Heart right ventricle (tissue), 16 donors: ENCODE measurements at places on chromosomes 16 and 17.

GRCh38 chr16:69240331-69240730, 53.4 kb downstream of the SNTB2 start:
- DNase-seq, result no peak

DNA sequence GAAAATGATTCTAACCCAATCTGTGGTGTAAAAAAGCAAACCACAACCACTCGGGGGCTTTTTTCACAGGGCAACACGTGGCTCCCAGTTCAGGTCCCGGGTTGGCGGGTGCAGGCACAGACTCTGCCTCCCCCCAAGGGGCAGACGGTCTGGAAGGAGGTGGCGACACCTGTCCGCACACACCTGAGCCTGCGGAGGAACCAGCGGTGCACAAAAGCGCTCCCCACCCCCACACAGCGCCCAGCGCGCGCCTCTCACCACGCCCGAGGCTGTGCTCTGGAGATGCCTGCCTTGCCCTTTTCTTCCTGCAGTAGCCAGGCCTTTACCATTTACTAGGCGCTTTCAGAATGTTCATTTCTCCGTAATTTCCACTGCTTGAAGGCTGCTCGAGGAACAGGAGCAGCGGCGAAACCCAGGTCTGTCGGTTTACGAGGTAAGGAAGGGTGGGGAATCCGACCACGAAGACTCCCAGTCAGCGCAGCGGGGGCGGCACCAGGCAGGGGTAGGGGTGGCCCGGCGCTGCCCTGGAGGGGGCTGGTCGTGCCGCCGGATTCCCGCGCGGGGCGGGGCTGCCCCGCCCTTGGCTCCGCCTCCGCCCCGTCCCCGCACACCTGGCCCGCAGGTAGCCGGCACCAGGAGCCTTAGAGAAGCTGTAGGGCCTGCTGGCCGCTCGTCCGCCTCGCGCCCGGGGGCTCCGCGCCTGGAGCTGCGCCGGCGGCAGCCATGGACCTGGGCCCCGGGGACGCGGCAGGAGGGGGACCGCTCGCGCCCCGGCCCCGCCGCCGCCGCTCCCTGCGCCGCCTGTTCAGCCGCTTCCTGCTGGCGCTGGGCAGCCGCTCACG, at the start of gene USP43:
Gene USP43 (plus strand): TSS at position 608 of the 842 bp plus-strand sequence. CDS start 116 bp downstream, at position 724.
- DNase-seq, result no peak

DNA sequence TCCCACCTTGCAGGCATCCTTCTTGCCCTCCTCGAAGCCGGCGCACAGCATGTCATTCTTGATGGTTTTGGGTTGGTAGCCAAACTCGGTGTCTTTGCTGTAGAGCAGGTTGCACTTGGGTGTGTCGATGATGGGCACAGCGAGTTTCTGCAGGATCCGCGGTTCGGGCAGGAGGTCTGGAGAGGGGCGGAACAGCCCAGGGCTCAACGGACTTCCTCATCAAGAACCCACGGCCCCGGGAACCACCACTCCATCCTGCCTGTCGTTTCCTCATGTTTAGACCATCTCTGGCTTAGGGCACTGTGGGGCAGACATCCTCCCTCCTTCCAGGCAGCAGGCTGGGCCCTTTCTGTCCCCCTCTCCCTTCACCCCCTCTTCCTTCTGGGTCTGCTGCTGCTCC, 6.5 kb downstream of the PRSS27 start:
- no peak for DNase-seq

DNA sequence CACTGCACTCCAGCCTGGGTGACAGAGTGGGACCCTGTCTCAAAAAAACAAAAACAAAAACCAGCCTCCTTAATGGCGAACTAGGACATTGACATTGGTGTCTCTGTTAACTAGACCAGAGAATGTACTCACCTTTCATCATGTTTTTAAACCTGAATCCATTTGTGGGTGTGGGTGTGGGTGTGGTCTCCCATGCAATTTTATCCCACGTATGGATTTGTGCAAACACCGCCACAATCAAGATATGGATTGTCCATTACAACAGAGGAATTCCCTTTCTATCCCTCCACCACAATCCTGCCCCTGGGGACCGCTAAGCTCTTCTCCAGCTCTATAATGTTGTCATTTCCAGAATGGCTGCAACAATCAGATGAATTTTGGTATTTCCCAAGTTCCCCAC, 49.9 kb downstream of the DNAH17 start:
- DNase-seq, result no peak

DNA sequence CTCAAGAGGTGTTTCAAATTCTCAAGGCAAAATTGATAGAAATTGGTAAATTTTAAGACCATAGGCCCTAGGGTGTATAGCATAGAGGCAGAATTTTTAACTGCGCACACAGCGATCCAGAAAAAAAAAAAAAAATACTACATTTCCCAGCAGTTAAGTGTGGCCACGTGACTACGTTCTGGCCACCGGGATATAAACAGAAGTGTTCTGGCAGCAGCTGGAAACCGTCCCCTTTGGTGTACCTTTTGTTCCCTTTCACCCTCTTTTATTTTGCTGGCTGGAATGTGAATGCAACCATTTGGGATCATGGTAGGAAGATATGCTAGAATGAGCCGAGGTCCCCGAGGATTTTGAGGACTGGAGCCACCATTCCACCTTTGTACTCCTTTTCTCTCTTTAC, 52.7 kb upstream of the AKAP1 start:
- DNase-seq, result peak; percentile 26

- no peak for DNase-seq
Observed at GRCh38 chr17:45137561-45138305, 2.2 kb downstream of the ACBD4 start.

- no peak for DNase-seq
Observed at GRCh38 chr17:82930924-82931698, 91.3 kb upstream of the ZNF750 start.

- peak; percentile 20 for DNase-seq
Observed at GRCh38 chr16:88430524-88431446, 22.3 kb upstream of the ZFPM1 start.

- DNase-seq, result no peak
Observed at GRCh38 chr16:66026211-66026610, 340.3 kb upstream of the CDH5 start.

GRCh38 chr17:48021934-48022333, 15.7 kb downstream of the COPZ2 start:
- DNase-seq, result no peak

DNA sequence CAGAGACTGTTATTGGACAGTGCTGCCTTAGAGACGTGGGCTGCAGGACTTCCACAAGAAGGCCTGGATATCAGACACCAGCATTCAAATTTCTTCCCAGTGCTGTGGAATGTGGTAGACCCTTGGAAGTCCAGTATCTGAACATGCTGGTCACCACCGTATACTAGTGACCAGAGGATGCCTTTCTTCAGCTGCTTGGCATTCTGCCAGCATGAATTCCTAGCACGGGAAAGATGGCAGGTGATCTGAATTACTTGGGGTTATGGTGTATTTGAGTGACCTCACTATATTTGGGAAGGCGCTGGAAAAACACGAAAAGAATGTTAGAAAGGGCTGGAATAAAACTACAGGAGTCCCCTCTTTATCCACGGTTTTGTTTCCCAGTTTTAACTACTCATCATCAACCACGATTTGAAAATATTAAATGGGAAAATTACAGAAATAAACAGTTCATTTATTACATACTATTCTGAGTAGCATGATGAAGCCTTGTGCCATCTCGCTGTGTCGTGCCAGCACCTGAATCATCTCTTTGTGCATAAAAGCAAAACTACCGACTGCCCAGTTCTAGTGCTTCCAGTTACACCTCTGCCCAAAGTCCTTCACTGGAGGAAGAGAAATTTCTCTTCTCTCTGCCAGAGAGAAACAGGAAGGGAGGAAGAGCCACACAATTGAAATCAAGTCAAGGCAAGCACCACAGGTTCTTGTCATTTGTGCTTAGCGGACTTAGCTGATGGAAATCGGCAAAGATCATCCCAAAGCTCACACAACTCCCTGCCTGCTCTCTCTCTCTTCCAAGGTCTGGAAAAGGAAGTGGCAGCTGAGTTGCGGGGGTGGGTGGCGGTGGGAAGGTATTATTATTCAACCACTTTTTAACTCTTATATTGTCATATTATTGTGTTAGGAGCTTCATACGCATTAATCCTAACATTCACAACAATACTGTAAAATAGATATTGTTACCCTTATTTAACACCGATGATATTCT, 1.4 kb upstream of the CHST4 start:
- DNase-seq, result no peak

GRCh38 chr17:7114875-7115614, 423 bp upstream of the ASGR2 start:
- DNase-seq, result no peak

DNA sequence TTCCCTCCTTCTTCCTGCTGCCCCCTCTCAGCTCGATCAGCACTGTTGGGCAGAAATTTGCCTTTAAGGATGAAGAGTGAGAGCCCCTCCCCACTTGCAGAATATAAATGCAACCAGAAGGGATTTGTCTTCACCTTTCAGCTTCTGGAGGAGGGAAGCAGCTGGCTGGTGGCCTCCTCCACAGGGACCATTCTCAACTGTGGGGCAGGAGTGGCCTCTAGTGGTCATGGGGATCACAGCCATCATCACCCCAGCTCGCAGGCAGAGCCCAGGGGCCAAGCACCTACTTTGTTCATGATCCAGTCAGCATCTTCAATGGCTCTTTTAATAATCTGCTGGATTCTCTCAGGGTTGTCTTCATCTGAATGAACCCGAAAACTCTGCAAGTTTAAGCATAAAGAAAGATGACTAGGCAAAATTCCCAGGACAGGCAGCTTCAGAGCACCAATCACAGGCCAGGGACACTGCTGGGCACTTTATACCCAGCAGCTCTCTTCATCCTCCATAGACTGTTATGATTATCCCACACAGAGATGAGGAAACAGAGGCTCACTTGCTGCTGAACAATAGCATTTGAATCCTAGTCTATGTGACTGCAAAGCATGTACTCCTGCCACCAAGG, 13.1 kb downstream of the LYRM9 start:
- DNase-seq, result peak; percentile 71

- DNase-seq, result no peak
Observed at GRCh38 chr16:12341423-12341822, 364.9 kb downstream of the SNX29 start.

DNA sequence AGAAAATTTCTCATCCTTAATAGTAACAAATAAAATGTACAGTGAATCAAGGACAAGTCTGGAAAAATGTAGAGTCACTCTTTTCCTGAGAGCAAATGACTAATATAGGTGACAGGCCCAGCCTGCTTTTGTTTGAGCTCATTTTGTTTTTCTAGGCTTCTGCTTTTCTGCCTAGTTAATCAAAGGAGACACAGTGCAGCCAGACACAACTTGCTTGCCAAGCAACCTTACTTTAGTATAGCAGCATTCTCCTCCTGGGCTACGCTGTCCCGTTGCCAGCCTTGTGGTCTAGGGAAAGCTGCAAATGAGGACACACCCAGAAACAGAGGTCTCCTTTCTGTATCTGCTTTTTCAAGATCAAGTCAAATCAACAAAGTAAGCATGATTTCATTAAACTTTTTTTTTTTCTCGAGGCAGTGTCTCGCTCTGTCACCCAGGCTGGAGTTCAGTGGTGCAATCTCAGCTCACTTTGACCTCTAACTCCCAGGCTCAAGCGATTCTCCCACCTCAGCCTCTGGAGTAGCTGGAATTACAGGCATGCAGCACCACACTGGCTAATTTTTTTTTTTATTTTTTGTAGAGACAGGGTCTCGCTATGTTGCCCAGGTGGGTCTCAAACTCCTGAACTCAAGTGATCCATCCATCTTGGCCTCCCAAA, 17.2 kb downstream of the GINS3 start:
- peak; percentile 42 for DNase-seq

DNA sequence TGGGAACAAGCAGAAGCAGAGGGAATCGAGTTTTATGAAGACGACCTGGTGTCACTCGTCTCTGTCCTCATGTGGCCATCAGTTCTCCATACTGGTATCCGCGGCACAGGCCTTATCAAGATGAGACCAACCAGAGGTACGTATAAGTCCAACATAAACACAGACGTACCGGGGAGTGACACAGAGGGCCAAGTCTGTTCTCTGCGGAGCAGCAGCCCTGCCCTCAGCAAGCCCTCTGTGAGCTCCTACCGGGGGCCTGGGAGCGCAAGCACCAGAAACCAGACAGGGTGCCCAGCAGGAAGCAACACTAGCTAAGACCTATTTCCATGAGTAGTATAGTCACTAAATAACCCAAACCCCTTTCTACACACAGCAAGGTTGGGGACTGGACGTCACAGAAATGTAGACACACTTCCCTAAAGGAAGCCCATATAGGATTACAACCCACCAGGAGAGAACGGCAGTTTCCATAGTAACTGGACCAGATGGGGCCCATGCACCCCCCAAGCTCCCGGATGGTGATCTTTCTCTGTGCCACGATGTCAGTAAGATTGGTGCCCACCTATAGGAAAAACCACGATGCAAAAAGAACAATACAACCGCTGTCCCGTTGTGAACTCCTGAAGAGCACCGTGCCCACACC, 911 bp downstream of the ARL16 start:
- DNase-seq, result no peak
